ENCODE measurements at places on chromosomes 12 and 14.

DNA sequence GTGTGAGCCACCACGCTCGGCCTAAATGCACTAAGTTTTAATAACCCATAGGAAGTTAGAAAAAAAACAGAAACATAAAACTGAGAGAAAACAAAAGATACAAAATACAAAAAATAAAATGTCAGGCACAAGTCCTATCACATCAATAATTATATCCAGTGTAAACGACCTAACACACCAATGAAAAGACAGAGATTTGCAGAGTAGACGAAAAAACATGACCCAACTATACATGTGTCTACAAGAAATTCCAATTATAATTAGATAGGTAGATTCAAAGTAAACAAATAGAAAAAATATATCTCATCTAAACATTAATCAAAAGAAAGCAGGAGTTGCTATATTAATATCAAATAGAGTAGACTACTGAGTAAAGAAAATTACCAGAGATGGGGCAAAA, 69.4 kb upstream of the NUDT4 start:
- no peak for DNase-seq

DNA sequence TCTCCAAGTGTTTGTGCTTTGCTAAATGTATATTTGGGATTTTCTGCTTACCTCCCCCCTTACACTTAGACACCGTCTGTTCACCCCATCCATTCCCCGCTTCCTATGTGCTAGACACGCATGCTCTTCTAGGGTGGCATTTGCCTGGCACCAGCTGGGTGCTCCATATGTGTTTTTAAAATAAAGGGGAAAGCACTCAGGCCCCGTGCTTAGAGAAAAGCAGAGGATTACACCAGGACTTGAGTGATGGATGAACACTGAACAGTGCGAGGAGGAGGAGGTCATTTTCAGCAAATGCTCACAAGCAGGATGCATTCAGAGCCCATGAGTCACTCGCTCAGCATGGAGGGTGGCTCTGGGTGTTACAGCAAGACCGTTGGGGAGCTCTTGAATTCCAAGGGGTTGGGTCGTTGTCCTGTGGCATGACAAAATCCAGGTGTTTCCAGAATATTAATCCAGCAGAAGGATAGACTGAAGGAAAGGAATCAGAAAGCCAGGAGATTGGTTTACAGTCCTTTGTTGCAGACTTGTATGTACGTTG, 2.9 kb upstream of the BDKRB1 start:
- peak; percentile 40 for DNase-seq

DNA sequence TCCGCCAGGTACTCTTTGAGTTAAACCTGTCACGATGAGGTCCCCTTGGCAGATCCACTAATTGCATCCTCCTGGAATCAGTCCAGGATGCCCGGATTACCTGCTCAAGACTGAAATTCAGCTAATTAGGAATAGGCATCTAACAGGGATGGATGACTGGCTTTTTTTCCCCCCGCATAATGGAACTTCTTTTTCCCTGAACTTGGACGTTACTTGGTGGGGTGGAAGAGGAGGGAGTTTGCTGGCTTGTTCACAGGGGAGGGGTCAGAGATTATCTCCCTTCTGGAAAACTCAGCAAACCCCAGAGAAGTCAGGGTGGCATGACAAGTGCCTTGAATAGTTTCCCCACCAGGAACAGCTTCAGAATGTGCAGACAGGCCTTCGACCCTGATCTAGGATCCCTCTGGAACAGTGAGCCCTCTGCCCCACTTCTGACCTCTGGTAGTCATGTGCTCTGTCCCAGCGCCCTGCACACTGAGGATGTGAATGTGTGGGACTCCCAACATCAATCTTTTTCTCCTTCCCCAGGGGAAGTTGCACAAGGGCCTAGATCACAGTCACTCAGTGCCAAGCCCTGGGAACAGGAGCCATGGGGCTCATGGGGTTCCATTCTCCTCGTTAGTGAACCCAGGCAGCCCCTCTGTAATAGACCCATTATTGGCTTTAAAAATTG, 142.5 kb downstream of the SMOC1 start:
- no peak for DNase-seq

DNA sequence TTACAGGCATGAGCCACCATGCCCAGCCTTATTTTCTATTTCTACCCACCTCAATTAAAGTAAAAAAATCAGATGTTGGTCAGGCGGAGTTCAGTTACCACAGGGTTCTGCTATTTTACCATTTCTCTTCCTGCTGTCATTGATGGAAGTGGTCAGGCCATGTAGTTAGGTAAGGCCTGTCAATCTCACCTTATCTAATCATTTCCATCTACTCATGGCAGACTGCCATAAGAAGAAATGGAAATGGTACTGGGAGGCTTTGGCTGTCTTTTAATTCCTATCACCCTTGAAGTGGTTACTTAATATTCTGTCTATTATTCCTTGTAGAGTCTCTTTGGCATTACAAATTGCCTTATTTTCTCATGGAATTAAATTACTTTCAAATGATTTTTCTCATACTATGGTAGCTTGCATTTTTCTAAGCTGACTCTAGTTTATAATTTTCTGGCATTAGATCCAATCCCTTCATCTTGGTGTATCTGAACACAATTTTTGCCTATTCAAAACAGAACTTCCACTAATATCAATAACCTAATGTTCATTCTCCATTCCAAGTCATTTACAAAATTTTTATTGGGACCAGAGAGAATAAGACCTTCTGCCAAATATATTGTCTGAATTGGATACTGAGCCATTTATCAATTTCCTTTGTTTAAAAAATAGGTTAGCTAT, 198.7 kb downstream of the DACT1 start:
- no peak for DNase-seq

DNA sequence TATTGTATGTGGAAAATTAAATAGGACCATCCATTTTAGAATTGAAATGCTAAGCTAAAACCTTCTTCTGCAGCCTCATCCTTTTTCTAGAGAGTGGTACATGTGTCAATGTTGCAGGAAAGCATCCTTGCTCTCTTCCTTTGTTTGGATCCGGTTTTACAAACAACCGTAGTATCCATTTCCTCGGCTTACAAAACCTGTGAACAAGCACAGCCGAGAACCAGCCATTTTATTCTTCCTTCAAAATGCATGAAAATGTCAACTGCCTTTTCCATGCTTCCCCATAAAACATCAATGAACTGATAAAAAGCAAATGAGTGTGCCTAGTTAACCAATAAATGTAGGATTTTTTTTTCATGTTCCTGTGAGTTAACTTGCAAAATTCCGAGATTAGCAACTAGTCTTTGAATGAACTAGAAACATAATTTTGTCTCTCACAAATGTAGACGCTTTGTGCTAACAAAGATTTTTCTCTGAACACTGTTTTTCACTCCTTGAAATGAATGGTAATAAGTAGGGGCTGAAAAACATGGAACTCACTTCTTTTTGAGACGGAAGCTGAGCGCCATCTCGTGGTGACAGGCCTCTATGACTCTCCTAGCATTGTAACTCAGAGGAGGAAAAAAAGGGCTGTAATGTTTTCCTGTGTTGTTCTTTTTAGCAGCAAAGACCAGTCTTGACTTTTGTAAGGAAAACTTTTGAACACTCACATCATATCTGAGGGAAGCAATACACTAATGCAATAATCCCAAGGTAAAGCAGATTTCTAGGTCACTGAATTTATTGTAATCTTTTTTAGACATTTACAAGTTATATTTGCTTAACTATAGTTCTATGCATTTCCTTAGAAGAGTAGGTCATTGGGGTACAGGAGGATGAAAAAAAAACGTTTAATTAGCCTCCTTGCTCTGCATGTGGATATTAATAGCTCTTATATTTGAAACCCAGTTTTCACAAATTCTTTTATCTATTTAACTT, 157.4 kb upstream of the FOXG1 start:
- DNase-seq: peak; percentile 52

- no peak for DNase-seq
Observed at GRCh38 chr14:98375566-98375965, 896.4 kb downstream of the BCL11B start.

- no peak for DNase-seq
Observed at GRCh38 chr14:69328317-69328716, 68.4 kb downstream of the GALNT16 start.

DNA sequence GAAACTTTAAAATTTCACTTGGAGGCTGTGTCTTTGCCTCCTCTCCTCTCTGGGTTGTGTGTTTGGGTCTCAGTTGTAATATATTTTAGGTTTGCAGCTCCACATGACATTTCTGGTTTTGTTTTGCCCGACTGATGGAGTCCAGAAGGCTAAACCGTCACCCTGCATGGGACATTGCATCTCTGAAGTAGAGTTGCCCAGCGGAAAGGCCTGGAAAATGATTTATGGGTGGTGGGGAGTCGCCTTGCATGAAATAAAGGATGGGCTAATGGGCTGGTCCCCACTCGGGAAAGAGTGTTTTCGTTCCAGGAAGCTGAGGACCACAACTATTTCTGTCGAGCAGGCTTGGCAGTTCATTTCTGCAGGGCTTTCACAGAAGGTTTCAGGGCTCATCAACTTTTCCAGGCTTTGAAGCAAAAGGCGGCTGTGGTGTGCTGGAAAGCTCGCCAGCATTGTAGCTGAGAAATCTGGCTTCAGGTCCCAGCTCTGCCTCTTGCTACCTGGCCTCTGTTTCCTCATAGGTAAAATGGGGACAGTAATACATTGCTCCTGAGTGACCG, 74.8 kb upstream of the GSC start:
- DNase-seq: no peak

DNA sequence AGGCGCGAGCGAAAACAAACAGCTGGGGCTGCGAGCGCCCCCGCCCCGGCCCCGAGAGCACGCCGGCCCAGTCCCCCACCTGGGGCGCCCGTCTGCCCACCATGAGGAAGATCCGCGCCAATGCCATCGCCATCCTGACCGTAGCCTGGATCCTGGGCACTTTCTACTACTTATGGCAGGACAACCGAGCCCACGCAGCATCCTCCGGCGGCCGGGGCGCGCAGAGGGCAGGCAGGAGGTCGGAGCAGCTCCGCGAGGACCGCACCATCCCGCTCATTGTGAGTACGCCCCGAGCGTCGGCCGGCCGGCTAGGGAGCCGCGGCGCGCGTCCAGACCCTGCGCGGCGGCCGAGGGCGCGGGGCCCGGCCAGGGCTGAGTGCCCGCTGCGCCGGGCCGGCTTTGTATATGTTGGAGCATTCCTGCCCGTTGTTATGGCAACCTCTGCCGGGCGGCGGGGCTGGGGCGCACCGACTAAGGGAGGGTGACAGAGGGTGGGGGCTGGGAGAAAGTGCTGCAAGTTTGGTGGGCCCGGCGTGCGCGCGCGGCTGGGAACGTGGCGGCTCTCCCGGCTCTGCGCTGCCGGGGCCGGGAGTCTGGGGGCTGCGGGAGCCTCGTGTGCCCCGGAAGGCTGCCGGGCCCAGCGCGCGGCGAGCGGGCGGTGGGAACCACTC, 367 bp downstream of the GALNT16 start:
- no peak for DNase-seq

DNA sequence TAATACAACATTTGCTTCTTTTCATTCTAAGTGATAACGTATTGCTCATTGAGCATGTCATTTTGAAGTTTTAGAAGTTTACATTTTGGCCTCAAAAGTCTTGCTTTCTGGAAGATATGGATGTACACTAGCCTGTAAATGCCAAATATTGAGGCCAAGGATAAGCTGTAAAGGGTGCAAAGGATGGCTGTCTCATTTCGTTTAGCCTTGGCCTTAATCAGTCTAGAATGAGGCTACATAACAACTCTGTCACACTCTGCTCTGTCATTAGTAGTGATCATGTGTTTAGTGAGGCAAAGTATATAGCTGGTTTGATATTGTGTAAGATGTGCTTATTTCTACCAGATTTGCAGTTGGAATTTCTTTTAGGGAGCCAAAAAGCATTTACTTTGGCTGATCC, 344.5 kb downstream of the TMTC2 start:
- DNase-seq: no peak

DNA sequence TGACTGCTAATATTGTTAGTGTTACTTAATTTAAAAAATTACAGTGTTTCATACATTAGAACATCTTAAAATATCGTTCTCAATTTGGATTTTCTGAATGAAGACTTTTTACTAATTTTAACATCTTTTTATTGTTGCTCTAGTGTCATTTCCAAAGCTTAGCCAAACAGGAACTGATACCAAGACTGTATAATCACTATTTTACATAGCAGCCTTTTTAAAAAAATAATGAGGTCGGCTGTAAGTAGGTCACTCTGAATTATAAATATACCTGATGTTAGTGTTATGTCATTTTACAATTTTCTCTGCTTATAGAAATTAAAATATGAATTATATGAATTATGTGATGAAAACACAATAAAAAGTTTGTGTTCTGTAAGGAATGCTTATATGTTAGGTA, 321.5 kb downstream of the TMEM117 start:
- no peak for DNase-seq

- DNase-seq: no peak
Observed at GRCh38 chr14:59103396-59103795, 85.1 kb upstream of the DAAM1 start.

- peak; percentile 61 for DNase-seq
Observed at GRCh38 chr12:30457621-30458289, 237.9 kb downstream of the IPO8 start.

- no peak for DNase-seq
Observed at GRCh38 chr12:125685915-125686314, 620.7 kb downstream of the AACS start.

DNA sequence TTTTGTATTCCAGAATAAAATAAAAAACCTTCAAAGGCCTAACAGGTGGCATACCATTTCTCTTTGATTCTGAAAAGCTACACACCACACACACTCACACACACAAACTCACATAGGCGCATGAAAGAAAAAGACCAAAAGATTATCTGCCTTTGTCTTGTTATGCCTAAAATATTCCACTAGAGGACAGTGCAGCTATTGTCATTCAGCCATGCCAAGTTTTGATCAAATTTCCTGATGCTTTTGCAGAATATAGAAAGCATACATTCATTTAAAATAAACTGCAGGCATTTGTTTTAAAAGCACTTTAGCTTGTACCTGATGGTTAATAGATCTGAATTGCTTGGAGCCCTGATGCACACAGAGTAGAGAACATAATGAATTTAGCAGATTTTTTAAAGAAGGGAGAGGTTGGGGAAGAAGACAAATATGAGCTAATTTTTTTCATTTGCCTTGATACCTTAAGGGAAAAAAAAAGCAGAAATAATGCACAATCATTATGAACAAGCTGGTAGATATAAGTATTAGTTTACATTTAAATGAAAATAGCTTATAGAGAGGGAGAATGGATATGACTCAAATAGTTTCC, 1766.9 kb upstream of the SEL1L start:
- DNase-seq: no peak

- DNase-seq: no peak
Observed at GRCh38 chr14:92646952-92647796, 101.3 kb downstream of the LGMN start.

- no peak for DNase-seq
Observed at GRCh38 chr14:65019944-65020566, 33.4 kb downstream of the FNTB start.

DNA sequence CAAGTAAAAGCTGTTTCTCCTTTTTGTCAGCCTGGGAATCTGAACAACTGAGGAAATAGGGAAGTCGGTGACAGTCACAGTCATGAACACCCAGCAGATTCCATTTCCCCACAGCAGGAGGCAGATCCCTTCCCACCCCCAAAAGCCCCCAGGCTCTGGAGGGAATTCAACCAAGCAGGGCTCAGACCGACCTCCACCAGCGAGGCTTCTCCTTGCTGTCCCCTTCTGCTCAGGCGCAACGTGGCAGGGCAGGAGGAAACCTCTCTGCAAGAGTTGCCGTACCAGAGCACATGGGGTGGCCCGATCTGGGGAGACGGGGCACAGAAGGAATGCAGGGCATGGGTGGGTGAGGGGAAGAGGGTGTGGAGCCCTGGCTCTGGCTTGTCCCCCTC, 319 bp downstream of the GALNT6 start:
- DNase-seq: no peak

- no peak for DNase-seq
Observed at GRCh38 chr12:47736216-47736615, 10.9 kb upstream of the ENDOU start.

GRCh38 chr12:104865080-104865479, 93.0 kb downstream of the SLC41A2 start:
- DNase-seq: no peak

Measured in NT2/D1 (cell line).